ENCODE measurements at places on chromosomes 12 and 14.
A peak's percentile ranks its signal among the peaks of the same experiment; 100 is the strongest.

GRCh38 chr12:88052686-88053085 lies 23.5 kb upstream of the C12orf50 start:
- peak; percentile 28 for DNase-seq

DNA sequence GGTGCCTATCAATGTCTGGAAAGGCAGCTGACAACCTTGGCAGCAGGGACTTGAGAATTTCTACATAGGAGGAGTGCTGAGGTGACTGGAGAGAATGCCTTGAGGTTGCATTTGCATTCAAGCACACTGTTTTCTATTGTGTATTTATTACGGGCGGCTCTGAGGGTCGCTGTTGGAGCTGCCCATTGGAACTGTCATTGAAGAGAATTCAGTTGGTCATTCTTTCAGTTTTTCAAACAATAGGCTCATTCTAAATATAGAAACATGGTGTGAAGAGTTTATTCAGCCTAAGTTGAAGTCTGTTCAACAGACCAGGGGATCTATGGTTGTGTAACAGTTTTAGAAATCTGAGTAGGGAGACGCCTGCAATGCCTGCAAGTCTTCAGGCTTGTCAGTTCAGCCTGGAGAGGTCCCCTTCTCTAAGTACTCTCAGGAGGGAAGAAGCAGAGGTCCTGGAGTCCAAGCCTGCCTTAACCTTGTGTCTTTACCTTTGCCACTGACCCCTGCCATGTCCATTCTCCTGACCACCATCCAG lies 9.8 kb upstream of the ABHD12B start:
- DNase-seq, result no peak

DNA sequence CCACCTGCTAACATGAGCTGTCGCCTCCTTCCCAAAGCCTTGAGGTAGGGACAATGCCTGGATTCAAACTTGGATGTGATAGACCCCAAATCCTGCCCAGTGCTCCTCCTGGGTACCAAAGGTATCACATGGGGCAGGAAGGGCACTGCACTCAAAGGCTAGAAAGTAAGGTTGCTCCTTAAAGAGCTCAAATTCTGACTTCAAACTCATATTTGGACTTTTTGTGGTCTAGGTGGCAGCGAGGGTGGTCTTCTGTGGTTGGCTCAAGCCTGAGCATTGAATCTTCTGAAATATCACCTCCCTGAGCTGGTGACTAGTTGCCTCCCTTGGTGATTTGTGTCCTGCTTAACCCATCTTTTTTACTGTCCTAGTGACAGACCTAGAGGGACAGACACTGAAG lies 8.3 kb upstream of the RNASE4 start:
- DNase-seq, result no peak

- DNase-seq, result no peak
Measured at GRCh38 chr14:46885566-46885965, 234.0 kb upstream of the RPL10L start.

DNA sequence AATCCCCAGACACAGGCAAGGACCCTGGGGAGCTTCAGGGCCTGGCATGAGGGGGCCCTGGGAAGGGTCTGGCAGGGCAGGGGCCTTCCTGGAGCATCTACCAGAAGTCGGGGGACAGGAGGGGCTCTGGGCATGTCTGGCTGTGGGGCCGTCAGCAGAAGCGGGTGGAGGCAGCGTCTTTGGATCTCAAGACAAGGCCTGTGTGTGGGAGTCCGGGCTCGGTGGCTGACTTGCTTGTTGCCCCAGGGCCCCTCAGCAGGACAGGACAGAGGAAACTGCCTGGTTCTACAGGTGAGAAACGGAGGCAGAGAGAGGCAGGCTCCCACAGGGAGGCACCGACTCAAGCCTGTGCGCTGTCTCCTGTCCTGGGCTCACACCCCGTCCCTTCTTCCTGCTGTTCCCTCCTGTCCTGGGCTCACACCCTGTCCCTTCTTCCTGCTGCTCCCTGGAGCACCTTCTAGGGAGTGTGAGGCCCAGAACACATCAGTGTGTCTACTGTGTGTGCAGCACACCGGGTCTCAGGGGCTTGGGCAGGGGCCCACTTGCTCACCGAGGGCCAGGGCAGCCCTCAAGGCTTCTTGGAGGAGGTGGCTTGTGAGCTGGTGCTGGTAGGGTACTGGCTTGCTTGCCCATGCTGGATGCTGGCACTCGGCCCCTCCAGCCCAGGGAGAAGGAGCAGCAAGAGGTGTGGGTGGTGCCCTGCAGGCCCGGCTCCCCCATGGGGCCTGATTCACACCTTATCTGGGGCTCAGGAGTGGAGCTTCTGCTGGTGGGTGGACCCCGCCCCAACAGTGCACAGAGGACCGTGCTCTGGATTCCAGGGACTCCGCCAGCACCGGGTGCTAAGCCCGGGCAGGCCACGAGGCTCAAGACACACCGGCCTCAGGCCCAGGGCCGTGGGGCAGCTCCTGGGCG lies 14.9 kb downstream of the ASPG start:
- DNase-seq, result no peak

GRCh38 chr12:62299617-62300016 lies 39.4 kb downstream of the USP15 start:
- DNase-seq, result no peak

DNA sequence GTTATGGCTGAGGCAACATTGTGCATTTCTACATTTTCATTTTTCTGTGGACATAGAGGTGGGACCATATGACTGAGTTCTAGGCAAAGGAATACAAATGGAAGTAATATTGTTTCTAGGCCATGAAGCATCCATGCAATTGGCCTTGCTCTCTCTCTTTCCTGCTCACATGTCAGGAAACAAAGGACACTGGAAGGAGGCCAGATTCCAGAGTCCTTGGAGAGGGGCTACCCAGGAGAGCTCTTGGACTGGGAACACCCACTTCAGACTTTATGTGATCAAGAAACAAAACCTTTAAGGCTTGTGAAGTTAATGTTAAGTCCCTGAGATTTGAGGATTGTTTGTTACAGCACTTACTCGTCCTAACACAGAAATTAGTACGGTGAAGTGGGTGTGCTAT lies 32.8 kb downstream of the PDZRN4 start:
- DNase-seq, result no peak

DNA sequence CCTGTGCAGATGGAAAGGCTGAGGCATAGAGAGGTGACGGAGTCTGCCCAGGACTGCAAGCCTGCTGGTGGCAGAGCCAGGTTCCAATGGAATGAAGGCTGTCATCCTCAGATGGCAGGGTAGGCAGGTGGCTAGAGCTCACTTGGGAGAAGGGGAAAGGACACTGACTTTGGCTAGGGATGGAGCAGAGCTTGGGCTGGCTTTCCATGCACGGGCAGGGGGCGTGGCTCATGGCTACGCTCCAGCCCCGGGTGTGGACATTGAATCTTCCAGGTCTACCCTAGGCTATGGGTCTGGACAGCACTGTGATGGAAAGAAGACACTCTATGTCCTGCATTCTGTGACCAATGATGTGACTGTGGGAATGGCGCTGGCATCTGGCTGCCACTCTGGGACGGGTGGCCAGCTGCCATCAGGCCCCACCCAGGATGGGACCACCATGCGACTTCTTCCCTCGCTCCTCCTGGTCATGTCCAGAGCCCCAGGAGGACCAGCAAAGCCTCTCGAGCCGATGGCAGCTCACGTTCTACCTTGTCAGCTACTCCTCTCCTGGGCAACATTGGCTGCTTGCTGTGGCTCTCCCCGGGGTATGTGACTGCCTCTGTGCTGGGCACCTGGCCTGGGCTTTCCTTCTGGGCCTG lies 398.7 kb downstream of the TMEM121 start:
- DNase-seq, result no peak

- no peak for DNase-seq
Measured at GRCh38 chr12:111650912-111651311, 34.8 kb downstream of the BRAP start.

- no peak for DNase-seq
Measured at GRCh38 chr12:28024231-28024995, 51.9 kb upstream of the PTHLH start.

All from NCI-H1092 treated with DMSO at 0.1 percent for 48 hours (cell line).